ENCODE measurements at places on chromosomes 12 and 14.

DNA sequence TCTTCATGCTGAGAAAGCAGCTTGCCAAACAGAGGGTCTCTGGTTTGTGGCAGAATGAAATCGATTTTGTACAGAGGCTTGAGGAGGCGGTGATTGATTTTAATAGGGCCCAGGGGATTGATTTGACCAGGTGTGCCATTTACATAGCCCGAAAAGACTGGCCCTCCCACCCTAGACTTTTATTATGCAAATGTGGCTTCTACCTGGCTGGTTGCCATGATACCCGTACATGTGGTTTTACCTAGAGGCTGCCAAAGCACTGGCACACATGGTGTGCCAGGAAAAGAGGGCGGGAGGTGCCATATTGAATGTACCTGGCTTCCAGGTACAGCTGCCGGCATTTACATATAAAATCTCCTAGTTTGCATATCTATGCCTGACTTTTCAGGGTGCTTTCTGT, 18.0 kb upstream of the GUCY2C start:
- DNase-seq = no peak

- DNase-seq = no peak
These were observed 1630.4 kb upstream of the SEL1L start for GRCh38 chr14:83164016-83164415.

DNA sequence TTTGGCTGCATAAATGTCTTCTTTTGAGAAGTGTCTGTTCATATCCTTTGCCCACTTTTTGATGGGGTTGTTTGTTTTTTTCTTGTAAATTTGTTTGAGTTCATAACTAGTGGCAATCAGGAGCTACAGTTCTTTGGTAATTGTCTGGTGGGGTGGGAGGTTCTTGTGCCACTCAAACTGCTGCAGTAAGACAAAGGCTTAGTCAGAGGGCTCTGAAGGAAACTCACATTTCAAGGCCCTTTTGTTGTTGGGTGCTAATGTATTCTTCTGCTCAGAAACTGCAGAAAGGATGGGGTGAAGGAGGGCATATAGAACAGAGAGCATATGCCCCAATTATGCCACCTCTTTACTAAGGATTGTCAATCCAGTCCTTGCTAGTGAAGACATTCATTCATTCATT, 21.9 kb downstream of the MYRFL start:
- no peak for DNase-seq

GRCh38 chr14:24965934-24966578, 83.9 kb downstream of the STXBP6 start:
- DNase-seq = no peak

DNA sequence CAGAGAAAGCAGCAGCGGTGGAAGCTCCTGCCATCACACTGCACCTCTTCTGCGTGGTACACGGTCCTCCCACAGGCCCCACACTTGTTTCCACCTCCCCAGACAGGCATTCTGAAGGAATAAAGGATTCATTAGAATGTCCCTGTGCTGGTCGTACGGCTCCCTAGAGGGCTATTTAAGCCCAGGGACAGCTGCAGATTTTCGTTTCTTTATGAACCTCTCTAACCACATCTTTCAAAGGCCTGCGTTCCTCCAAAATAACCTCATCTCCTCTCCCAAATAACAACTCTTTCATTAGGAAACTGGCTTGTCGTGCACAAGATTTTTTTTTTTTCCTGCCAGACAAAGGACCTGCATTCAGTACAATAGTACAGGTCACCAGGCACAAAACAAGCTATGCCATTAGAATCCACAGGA, 12.7 kb downstream of the CSRP2 start:
- no peak for DNase-seq

GRCh38 chr14:93318927-93319326, 13.9 kb downstream of the BTBD7 start:
- DNase-seq = no peak

- peak; percentile 71 for DNase-seq
These were observed at the start of gene DEGS2 for GRCh38 chr14:100159094-100159864. DEGS2 (minus strand) TSS chr14:100159645; CDS start chr14:100159587, 58 bp downstream.

GRCh38 chr14:96501217-96501739, 904 bp upstream of the PAPOLA start:
- DNase-seq = no peak

GRCh38 chr12:2958432-2959191, 585 bp upstream of the TEAD4 start:
- DNase-seq = no peak

DNA sequence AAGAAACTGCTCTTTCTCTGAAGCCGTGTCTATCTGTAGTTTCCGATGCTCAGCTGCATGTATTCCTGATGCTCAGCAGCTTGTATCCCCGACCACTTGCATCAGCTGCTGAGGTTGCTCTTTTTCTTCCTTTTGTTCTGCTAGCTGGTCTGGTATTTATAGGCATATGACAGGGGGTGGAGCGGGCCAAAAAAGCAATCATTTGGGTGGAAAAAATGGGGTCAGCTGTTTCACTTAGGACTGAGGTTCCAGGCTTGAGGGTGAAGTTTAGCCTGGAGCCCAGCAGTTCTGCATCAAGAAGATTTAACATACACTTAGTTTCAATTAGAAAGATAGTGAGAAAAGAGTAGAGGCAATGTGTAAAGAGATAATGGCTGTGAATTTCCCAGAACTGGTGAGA, 23.6 kb upstream of the AMN1 start:
- DNase-seq = no peak

DNA sequence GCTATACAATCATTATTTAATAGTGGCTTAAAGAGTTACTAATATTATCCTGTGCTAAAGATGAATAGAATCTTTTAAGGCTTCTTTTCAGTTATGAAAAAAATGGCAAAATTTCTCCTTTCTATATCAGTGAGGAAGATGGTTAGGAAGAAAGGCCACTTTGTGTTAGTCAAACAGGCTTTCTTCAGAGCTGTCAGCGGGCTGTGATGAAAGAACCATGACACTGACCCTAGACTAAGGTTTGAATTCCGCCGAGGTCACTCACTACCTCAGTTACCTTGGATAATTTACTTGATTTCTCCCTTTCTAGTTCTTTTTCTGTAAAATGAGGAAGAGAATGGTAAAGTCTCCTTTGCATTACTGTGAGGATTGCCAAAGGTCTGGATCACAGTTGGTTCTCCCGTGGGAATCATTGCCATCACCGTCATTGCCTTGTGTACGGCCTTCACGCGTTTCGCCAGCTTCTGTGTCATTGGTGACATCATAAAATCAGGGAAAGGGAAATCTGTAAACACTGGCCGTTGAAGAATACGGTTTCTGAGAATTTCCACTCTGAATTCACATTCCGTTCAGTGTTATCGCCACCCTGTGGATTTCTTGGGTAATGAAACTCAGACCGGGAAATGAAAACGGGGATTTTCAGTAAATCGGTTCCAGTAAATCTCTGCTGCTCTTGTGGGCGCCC, 26.7 kb upstream of the YBX3 start:
- DNase-seq = peak; percentile 29

GRCh38 chr14:73741386-73741875, 27.2 kb upstream of the PNMA1 start:
- DNase-seq = peak; percentile 54

- no peak for DNase-seq
These were observed 2.0 kb upstream of the LRP1-AS start for GRCh38 chr12:57149245-57149900.
